ENCODE measurements at places on chromosomes 5 and 9. TPM values are rescaled to one million over a fixed set of nuclear protein-coding genes. Genes with fewer than 3 reads are reported as not detected.

Gene LCN15
- total RNA-seq, result not detected

Gene SLC34A1
- total RNA-seq, result 0.19 TPM

Gene TAF1L
- total RNA-seq, result not detected

Gene PCDHA1
- total RNA-seq, result not detected

Gene SOHLH1
- total RNA-seq, result not detected

GRCh38 chr9:78502566-78502965 is 205.6 kb downstream of the PSAT1 start:
- H3K4me1 ChIP-seq, result no peaks in the 10 kb centered on the region
- H3K36me3 ChIP-seq, result no peaks in the 10 kb centered on the region
- H3K4me3 ChIP-seq, result no peak overlapping the region
- H3K27ac ChIP-seq, result no peak overlapping the region

DNA sequence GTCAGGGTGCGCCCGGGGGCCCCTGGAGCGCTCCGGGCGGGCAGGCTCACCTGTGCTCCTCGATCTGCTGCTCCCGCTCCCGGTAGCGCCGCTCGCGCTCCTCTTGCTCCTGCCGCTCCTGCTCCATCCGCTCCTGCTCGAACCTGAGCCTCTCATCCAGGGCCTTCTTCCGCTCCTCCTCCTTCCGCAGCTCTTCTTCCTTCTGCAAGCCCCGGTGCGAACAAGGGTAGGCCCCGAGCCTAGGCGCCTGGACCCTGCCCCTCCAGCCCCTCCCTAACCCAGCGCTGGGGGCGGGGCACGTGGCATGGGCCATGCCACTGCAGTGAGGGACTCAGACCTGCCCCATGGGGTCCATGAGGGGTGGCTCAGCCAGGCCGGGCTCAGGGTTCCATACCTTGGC is 6.6 kb downstream of the DBN1 start:
- H3K4me1 ChIP-seq, result peaks cover 43% of the 10 kb centered on the region
- no peaks in the 10 kb centered on the region for H3K27me3 ChIP-seq
- no peak for DNase-seq
- no peak overlapping the region for H3K4me3 ChIP-seq
- H3K27ac ChIP-seq, result no peak overlapping the region
- peaks cover 19% of the 10 kb centered on the region for H3K36me3 ChIP-seq

DNA sequence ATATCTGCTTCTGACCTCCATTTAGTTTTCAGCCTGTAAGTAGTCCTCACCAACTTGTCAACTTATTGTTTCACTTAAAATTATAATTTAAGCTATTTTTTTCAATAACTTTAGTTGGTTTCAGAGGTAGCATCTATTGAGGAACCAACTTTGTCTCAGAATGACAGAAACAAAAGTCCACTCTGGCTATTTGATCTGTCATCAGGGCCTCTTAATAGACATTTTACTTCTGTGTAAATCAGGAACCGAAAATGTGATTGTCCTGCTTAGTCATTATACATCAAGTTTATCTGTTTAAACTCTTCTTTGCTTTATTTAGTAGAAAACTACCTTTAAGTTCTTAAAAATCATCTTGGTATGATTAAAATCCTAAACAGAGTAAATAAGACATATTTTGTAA is 820.8 kb upstream of the EDIL3 start:
- no peaks in the 10 kb centered on the region for H3K36me3 ChIP-seq
- H3K4me1 ChIP-seq, result no peaks in the 10 kb centered on the region
- no peaks in the 10 kb centered on the region for H3K27me3 ChIP-seq
- no peak overlapping the region for H3K27ac ChIP-seq

DNA sequence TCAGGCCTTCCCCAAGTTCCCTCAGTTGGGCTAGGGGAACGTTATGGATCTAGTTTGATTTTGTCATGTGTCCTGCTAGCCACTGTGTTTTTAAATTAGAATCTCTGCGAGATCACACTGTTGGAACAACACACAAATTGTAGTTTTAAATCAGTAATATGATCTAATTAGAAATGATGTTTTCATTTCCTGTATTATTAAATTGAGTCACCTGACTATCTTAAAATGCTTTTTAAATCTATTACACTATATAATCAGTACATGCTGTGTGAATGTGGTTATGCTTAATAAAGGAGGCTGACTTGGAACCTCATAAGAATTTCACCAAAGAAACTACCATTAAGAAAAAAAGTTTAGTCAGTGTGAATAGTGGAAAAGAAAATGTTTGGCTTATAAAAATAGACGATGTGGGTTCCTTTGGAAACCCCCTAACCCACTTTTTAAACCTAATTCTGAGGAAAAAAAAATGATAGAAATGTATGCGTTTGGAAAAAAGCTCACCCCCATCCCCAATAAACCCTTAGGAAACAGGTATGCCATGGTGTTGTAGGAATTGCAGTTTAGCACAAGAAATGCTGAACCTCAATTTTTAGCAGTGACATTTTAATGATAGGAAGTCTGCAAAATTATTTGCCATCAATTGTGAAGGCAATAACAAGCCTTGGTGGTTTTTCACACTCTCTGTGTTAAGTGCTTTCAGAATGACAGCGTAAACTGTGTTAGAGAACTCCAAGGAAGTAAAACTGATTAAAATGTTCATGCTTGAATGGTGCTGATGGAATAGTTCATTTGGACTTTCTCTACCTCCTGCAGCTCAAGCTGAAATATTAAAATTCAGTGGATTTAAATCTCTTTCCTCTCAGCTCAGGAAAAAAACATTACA is 59.0 kb downstream of the TLE4 start:
- H3K4me3 ChIP-seq, result peak overlapping the region; percentile 18
- peaks cover 22% of the 10 kb centered on the region for H3K36me3 ChIP-seq
- DNase-seq, result no peak
- peaks cover 53% of the 10 kb centered on the region for H3K4me1 ChIP-seq
- H3K27me3 ChIP-seq, result no peaks in the 10 kb centered on the region

DNA sequence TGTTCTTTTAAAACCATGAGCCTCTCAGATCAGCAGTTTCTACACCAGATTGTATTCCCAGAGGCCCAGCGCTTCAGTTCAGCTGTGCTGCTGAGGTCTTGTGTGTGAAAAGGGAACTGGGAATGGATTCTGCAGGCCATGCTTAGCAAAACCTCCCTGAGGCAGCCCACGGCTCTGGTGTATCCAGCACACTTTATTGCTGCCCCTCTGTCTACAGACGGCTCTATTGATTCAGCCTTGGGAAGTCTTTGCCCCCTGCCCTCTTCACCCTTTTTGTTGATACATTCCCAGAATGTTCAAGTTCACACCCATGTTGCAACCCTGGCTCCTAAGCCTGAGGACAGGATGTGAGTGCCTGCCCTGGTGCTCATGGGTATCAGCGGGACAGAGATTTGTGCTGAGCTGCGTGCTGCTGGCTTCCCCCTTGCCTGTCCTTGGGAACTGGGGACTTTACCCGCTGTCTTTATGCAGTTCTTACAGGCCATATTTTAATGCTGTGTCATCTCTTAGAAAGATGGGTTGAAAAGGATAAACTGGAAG is 37.3 kb downstream of the ARHGAP26 start:
- no peak overlapping the region for H3K27ac ChIP-seq
- H3K27me3 ChIP-seq, result no peaks in the 10 kb centered on the region
- no peak for DNase-seq
- H3K4me1 ChIP-seq, result peaks cover 29% of the 10 kb centered on the region

DNA sequence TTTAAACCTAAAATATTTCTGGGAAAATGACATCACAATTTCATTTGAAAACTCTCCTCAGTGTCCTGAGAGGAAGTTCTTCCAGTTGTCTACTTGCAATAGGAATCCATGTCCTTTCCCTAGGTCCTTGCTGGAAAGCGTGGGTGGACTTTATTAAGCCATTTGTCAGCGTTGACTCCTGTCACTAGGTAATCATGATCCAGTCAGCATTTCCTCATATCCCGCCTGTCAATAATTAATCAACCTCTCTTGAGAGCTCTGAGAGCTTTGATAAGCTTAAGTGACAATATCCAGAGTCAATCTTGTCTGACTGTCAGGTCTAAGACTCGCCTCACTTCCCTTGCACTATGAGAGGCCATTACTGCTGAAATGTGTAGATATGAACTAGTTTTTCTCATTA is 107.2 kb upstream of the SLIT3 start:
- H3K4me1 ChIP-seq, result no peaks in the 10 kb centered on the region
- no peak overlapping the region for H3K27ac ChIP-seq
- H3K4me3 ChIP-seq, result no peak overlapping the region

- H3K36me3 ChIP-seq, result no peaks in the 10 kb centered on the region
- H3K27ac ChIP-seq, result no peak overlapping the region
- DNase-seq, result no peak
- H3K27me3 ChIP-seq, result no peaks in the 10 kb centered on the region
- H3K4me1 ChIP-seq, result no peaks in the 10 kb centered on the region
Observed at GRCh38 chr5:65366655-65367054, 115.1 kb downstream of the ADAMTS6 start.

DNA sequence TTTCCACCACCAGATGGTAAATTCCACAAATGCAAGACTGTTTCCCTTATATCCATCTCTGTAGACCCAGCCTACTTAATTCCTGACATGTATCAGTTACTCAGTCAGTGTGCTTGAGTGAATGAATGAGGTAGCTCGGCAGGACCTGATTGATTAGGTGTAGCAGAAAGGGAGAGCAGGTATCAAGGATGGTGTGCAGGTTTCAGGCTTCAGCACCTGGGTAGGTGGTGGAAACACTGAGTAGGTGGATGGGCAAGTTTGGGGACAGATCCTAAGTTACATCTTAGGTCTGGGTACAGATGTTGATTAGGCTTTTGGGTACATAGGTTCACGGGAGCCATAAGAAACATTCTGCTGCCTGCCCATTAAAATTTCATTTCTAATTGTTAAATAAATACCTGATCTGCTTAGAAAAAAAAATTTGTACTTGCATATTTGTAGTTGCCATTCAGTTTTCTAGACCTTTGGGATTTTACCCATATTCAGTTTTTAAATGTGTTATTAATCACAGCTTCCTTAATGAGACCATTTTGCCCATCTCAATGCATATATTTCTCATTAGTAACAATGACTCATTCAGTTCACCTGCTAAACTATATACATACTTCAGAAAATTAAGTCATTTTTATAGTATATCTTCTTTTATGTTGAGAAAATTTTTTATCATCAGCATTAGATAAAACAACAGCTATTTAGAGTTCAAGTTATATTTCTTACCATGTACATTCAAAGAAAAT is 111.8 kb downstream of the INIP start:
- no peak overlapping the region for H3K4me3 ChIP-seq
- no peaks in the 10 kb centered on the region for H3K27me3 ChIP-seq
- DNase-seq, result no peak
- H3K27ac ChIP-seq, result no peak overlapping the region

- DNase-seq, result no peak
- no peak overlapping the region for H3K27ac ChIP-seq
- H3K36me3 ChIP-seq, result no peaks in the 10 kb centered on the region
- H3K27me3 ChIP-seq, result no peaks in the 10 kb centered on the region
- H3K4me3 ChIP-seq, result no peak overlapping the region
- no peaks in the 10 kb centered on the region for H3K4me1 ChIP-seq
Observed at GRCh38 chr5:123223921-123224320, 134.9 kb downstream of the PRDM6 start.

GRCh38 chr5:116573702-116574366 is 789 bp downstream of the SEMA6A start:
- H3K4me1 ChIP-seq, result peaks cover 27% of the 10 kb centered on the region
- H3K36me3 ChIP-seq, result peaks cover 1% of the 10 kb centered on the region
- H3K4me3 ChIP-seq, result peak overlapping the region; percentile 66
- DNase-seq, result no peak
- H3K27ac ChIP-seq, result no peak overlapping the region
- peaks cover 92% of the 10 kb centered on the region for H3K27me3 ChIP-seq

DNA sequence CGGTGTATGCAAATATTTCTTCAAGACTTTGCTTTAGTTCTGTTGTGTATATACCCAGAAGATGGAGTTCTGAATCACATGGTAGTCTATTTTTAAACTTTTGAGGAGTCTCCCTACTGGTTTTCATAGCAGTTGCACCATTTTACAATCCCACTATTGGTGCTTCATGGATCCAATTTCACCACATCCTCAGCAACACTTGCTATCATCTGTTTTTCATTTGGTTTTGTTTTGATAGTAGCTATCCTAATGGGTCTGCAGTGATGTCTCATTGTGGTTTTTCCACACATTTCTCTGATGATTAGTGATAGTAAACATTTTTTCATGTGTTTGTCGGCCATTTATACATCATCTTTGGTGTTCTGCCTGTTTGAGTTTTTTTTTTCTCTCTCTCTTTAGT is 1339.3 kb downstream of the EFNA5 start:
- H3K27me3 ChIP-seq, result no peaks in the 10 kb centered on the region
- no peaks in the 10 kb centered on the region for H3K4me1 ChIP-seq
- no peak overlapping the region for H3K27ac ChIP-seq
- no peaks in the 10 kb centered on the region for H3K36me3 ChIP-seq

Data from activated CD8-positive, alpha-beta memory T cell treated with anti-CD3 and anti-CD28 coated beads, Interleukin-2, amount 10 ng/mL, durations not matched to agents 7 days and 5 days (primary cell).